Inflammatory macrophage (primary cell): ENCODE measurements at places on chromosomes 5 and 9.

DNA sequence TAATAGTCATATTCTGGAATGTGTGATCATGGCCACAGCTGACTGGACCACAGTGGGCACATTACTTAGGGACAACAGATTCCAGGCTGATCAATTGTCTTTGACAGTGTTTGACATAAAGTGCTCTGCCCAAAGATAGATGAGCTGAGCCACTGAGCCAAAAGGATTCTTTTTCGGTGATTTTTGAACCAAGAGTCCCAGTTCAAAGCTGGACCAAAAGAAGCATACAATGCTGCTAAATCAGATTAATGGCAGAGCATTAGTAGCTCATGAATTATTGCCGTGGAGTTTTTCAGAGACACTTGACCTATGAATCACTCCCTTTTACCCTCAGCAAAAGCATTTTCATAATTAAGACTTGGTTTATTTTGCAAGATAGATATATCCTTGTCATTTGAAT lies 160.6 kb downstream of the IZUMO3 start:
- no peak for DNase-seq

GRCh38 chr9:108756746-108757490 lies 98.9 kb downstream of the ACTL7B start:
- no peak for DNase-seq

GRCh38 chr9:131483319-131484050 lies 19.2 kb upstream of the POMT1 start:
- DNase-seq = no peak

DNA sequence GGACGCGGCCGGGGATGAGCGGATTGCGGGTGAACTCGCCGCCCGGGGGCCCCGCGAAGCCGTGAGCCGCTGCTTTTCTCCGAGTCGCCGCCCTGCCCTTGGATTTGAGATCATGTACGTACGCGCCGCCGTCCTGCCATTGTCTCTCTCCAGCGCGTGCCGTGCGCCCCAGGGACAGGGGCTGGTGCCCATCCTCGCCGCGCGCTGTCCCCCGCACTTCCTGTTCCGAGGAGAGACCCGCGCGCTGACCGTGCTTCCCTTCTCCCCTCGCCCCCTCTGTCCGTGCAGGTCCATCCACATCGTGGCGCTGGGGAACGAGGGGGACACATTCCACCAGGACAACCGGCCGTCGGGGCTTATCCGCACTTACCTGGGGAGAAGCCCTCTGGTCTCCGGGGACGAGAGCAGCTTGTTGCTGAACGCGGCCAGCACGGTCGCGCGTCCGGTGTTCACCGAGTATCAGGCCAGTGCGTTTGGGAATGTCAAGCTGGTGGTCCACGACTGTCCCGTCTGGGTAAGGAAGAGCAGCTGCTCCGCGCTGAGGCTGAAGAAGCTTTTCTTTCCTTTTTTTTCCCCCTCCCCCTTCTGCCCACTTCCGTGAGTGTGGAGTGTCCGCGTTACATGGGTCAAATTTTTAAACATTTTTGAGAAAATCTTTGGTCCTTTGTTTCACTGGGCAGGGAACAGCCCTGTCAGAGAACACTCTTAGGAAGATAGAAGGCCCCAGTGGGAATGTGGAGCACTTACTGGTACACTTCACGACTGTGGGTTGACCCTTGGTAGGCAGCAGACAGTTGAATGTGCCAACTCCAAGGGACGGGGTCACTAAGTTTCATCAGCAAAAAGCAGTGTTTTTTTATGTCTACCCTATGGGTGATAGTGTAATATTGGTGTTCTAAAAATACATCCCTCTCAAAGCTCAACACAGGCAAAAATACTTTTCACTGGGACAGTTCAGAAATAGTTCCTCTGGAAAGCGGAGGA lies 727 bp downstream of the RHOBTB3 start:
- peak; percentile 27 for DNase-seq

- no peak for DNase-seq
Measured at GRCh38 chr5:146622391-146622790, 106.4 kb upstream of the GPR151 start.

DNA sequence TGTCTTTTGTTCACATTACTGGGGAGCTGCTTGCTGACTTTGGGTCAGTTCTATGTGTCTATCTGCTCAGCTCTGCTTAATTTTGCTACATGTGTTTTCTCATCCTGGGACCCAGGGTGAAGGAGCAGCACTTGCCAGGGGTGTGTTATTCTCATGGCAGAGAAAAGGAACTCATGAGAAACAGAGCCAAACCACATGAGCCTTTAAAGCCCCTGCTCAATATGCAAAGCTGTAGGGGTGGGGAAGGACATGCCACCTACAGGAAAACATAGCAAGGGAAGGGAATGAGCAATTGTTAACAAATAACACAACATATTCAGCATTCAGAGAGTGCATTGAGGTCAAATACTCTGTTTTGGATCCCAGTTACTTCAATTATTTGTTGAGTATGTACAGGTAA lies 290.9 kb downstream of the CDK5RAP2 start:
- no peak for DNase-seq

GRCh38 chr5:129631961-129632360 lies 115.9 kb upstream of the MINAR2 start:
- DNase-seq = no peak

GRCh38 chr5:3382782-3383181 lies 212.8 kb upstream of the IRX1 start:
- DNase-seq = no peak

DNA sequence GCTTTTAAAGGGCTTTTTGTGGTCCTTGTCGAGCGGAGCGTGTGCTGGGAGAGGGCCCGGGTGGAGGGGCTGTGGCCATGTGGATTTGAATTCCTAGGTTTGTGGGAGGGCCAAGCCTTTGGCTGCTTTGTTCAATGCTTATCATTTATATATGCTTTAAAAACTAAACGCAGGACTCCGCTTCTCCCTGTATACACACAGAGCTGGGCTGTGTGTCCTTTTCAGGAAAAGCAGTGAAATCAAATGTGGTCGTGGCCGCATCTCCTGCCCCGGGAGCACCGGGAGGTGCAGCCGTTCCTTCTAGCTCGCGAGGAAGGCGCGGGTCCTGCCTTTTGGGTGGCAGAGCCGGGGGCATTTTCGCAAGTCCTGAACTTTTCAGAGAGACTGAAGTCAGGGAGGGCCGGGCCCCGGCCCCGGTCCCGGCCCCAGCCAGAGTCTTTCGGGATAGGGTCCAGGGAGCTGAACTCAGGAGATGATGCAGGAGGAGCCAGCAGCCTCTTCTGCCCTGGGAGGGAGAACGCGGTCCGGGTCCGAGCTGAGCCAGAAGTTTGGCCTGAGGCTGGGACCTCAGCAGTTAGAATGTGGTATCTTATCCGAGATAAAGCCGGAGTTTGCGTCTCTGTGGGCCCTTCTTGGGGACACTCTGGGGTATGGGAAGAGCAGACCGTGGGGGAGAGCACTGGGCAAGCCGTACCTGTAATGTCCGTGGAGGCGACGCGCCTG lies 158.8 kb downstream of the C9orf152 start:
- DNase-seq = no peak

DNA sequence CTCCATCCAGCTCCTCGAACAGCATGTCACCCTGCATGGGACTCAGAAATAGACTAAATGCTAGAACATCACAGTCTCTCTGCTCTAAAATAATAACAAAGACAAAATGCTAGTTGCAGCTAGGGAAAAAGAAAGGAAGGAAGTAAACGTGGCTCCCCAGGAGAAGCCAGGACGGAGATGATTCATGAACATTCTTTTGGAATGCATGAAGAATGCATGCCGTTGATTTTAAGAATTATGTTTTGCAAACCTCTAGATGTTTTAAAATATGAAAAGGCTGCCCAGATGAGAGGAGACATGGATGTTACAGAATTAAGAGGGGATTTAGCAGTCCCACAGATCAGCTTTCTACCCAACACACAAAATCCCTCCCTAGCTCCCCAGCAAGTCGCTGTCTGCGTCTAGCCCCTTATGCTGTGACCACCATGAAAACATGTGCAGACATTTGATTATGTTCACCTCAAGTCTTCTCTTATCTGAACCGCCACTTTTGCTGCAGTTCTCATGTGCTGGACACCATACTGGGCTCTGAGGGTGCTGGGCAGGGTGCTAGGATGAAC lies 139.4 kb upstream of the LMX1B start:
- no peak for DNase-seq

DNA sequence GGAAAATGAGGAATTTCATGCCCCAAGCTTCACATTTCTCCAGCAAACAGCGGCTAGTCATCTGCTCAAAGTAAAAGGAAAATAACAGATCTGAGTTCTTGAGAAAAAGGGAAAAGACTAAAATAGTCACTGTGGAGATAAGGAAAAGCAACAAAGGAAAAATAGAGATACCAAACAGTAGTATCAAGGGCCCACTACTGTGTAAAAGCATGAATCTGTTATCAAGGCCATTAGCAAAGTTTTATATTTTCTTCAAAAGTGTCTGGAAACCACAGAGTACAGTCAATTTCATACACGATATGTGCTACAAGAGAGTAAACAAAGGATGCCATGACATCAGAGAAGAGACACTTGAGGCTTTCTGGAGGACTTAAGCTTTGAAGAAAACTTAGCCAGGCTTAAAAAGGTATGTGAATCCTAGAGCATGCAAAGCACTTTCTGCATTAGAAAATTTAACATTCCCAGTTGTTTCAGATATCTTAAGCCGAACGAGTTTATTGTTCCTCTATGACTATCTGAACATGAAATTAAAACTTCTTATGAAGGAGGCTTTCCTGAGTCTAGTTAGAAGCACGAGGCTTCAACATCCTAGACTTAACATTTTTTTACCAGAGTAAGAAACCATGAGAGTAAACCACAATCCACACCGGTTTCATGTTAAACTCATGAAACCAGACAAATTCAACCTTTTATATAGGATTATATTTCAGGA lies 1.2 kb downstream of the TTC33 start:
- no peak for DNase-seq
